ENCODE measurements at places on chromosomes 6 and 20.
A peak's percentile ranks its signal among the peaks of the same experiment; 100 is the strongest.

DNA sequence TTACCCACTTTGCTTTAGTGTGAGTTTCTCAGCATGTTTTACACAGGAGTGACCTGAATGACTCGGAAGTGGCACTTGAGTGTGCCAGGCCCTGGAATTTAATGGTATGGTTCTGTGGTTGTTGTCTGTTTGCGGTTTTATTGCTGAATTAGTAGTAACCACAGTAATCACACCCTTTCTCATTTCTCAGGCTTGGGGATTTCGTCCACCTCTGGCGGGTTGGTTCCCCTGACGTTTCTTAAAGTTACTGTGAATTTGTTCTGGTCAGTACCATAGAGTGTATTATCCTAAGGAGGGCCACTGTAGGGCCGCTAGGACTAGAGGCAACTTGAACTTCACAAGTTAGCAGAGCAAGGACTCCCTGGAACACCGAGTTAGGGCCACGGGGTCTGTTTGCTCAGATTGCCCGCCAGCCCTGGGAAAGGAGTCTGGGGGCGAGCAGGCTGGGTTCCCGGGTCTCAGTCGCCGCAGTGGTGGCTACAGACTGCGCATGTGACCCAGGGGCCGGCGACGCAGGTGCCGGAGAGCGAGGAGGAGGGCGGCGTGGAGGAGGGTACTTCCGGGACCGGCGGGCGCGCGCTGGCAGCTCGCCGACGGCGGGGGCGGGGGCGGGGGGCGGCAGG, 546 bp upstream of the KLHL32 start:
- DNase-seq, result peak; percentile 30

DNA sequence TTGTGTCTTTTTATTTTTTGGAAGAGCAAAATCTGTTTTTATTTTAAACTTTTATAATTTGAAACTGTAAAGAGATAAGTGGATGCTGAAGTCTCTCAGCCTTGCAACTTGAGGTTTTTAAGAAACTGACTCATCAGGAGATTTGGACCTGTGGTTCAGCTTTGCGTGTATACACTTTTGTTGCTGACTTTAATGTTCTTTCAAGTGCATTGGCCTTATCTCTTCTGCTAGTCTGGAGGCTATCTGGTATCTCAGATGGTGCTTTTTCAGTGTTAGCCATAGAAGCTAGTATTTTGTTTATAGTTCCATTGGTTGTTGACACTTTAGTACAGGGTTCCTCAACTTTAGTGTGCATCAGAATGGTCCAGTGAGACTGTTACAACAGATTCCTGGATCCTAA, 504.0 kb upstream of the SPTLC3 start:
- no peak for DNase-seq

DNA sequence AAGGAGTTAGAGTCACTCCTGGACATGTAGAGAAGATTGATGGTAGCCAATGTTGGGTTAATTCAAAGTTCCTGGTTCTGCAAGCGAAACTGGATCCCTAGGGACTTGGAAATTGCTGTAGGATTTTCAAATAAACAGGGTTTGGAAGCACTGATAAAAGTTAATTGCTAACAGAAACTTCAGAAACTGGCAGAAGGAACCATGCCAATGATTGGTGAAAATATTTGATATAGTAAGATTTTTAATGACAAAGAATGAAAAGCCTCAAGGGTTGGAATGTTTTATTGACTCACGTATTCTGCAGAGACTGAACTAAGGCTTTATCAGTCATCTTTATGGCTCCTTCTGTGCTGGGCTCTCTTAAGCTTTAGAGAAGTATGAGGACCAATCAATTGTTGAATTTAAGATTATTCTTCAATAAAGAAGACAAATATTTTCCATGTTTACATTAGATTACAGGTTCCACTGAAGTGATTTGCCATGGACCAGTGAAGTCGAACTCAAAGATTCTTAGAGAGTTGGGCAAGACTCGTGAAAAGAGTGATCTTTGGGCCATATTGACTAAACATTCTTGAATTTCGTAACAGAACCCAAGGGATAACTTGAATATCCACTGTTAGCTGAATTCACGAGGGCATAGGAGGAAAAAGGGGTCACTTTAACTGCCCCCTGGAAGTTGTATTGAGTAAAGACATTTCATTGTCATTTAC, 371.4 kb downstream of the HDGFL1 start:
- DNase-seq, result no peak

GRCh38 chr20:44019638-44020335, 105.1 kb downstream of the TOX2 start:
- peak; percentile 35 for DNase-seq

DNA sequence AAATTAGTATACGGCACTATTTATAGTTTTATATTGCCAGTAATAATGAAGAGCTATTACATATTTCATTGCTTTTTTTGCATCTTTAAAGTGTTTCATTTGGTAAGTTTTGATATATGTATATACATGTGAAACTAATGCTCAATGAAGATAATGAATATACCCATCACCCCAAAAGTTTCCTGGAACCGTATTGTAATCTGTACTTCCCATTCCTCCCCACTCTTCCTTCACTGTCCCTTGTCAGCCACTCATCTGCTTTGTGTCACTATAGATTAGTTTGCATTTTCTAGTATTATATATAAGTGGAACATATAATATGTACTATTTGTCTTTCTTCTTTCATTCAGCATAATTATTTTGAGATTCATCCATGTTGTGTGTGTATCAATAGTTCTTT, 10.3 kb upstream of the TBC1D32 start:
- no peak for DNase-seq

DNA sequence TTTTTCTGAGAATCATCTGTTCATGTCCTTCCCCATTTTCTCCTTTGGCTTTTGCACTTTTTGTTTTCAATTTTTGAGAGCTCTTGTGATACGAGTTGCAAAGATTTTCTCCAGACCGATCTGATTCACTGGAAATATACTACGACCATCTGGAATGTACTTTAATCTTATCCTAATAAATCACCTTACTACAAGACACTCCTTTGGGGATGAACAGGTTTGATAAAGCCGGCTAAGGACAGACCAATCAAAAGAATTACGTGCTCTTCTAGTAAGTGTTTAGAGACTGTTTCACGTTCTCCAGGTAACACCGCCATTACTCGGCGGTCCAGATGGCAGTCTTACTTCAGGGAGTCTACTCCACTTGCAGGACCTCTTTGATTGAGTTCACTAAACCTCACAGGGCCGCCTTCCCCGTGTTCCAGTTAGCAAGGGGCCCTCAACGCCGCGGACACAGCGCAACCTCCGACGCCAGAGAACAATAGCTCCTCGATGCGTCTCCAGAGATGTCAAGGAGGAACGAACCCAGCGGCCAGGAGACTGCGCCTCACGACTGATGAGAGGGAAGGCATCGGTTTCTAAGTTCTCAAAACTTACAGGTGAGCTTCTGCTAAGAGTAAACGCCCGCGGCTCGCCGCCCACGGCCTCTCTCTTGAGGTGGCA, 920 bp upstream of the WTAP start:
- DNase-seq, result no peak

DNA sequence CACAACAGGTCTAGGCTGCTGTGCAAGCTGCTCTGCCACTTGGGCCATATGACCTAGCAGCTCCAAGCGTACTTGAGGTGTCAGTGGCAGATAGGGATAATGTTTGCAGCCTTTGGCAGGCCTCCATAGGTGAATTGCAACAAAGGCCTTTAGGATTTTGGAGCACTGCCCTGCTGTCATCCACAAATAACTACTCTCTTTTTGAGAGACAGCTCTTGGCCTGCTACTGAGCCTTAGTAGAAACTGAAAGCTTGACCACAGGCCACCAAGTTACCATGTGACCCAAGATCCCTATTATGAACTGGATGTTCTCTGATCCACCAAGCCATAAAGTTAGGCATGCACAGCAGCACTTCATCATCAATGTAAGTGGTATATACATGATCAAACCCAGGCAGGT, 29.9 kb downstream of the FBXO30 start:
- no peak for DNase-seq

- DNase-seq, result no peak
Measured at GRCh38 chr6:25242567-25242966, 36.6 kb upstream of the CARMIL1 start.

DNA sequence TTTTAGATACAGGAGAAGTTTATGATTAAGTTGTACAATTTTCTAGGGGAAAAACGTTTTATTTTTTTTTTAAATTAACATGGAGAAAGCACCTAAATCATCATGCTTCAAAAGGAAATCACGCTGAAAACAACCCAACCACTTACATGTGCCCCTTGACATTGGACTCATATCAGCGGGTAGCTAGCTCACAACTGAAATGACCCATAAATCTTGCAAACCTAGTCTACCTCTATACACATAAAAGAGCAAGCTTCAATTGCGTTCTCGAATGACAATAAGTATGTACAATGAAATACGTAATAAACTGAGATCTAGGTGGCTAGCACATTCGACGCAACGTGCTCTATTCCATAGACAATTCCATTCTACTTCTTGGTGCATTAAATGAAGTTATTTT, 722.9 kb upstream of the AGPAT4 start:
- no peak for DNase-seq

GRCh38 chr20:8144282-8145245, 12.5 kb downstream of the PLCB1 start:
- no peak for DNase-seq

DNA sequence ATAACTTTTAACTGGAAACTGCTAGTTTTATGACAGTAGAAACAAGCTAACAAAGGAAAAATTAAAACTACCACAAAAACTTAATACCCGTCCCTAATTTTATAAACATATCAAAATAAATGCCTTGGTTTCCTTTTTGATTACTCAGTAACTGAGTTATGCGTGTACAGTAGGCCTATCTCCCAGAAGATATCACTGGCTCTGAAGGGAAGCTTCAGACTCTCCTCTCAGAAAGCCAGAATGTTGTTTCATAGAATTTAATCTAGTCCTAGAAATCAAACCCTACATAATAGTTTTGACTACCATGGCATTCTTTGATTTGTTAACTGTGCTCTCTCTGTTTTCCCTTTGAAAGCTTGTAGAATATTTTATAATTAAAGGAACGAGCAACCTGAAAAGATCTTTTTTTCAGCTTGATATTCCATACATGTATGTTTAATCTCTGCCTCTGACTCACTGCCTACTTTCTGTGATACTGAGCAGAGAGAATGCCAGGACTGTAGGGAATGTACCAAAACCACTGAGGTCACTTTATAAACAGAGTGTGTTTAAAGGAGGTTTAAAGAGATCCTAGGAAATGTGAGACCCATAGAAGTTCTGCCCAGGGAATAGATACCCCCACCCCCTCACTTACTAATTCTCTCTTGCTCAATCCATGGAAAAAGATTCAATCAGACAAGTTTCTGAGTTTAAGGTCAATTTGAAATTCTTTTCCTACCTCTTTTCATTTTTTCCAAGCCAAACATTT, 311.5 kb downstream of the HDGFL1 start:
- DNase-seq, result no peak

GRCh38 chr6:93194480-93194879, 224.9 kb downstream of the EPHA7 start:
- no peak for DNase-seq

- DNase-seq, result peak; percentile 28
Measured at GRCh38 chr20:58407966-58408557, 19.0 kb downstream of the VAPB start.

GRCh38 chr20:37836926-37837325, 66.0 kb upstream of the VSTM2L start:
- no peak for DNase-seq

DNA sequence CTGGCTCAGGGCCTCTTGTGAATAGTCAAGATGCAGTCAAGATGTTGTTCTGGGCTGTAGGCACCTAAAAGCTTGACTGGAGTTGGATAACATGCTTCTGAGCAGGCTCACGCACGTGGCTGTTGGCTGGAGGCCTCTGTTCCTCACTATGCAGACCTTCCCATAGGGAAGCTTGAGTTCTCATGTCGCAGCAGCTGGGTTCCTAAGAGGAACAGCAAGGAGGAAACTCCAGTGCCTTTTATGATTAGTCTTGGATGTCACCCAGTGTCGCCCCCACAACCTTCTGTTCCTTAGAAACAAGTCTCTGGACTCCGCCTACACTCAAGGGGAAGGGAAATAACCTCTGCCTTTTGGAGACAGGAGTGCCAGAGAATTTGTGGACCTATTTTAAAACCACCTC, 210.7 kb downstream of the BCAS1 start:
- DNase-seq, result no peak

GRCh38 chr6:36979347-36979742, 6.7 kb downstream of the MTCH1 start:
- peak; percentile 41 for DNase-seq

DNA sequence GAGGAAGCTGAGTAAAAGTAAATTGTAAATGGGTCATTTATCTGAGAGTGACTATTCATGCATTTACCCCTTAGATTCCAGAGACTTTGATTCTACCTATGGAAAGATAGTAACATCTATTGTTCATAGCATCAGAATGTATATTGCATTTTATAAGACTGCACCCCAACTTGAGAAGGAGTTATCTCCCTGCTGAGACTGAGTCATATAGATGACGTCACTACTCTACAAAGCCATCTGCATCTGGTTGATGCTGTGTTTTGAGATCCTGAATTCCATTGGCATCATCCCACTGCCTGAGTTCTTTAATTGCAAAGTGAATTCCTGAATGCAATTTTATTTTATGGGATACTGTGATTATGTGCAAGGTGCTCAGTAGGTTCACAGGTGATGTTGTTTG, 444.0 kb upstream of the SLC35B3 start:
- DNase-seq, result no peak

DNA sequence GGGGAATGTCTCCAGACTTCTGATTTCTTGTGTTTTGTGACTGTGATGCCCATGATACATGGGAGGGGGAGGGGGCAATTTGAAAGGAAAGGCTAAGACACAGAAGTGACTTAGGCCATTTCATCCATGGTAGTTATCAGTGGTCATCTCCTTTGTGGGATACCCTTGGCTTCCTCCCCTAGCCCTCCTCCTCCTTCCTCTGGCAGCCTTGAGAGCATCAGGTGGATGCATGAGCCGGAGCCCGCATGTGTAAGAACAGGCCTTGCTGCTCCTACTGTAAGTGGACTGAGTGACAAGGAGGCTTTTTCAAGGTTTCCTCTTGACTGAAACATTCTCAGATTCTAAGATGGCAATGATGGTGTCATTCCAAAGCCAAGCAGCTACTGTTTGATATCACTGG, 874 bp downstream of the CD83 start:
- DNase-seq, result no peak

- no peak for DNase-seq
Measured at GRCh38 chr6:14775528-14775927, 470.3 kb upstream of the JARID2 start.

DNA sequence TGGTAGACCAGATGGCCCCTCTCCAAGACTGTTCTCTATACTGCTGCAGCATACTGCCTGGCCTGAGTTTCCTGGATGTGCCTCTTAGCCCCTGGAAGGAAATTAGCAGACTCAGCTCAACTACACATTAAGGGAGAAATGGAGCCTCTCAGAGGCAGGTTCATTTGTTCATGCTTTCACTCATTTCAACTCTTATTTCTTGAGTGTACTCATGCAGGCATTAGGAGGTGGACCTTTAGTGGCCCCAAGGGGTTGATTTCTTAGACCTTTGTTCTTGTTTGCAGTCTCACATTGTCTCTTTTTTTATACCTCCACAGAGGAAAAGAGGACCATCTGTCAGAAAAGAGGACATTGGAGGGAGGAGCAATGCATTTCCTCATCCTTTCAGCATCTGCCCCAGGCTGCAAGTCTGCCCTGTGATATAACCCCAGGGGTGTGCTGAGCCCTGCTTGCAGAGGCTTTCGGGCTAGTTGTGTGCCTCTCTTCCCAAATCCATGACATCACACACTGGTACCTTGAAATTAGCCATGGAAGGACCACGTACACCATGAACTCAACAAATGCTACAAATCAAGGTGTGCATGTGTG, 456.2 kb downstream of the CD83 start:
- no peak for DNase-seq

- DNase-seq, result no peak
Measured at GRCh38 chr6:7691675-7692452, 34.0 kb upstream of the BMP6 start.
